ENCODE measurements at places on chromosomes 5 and 9.

DNA sequence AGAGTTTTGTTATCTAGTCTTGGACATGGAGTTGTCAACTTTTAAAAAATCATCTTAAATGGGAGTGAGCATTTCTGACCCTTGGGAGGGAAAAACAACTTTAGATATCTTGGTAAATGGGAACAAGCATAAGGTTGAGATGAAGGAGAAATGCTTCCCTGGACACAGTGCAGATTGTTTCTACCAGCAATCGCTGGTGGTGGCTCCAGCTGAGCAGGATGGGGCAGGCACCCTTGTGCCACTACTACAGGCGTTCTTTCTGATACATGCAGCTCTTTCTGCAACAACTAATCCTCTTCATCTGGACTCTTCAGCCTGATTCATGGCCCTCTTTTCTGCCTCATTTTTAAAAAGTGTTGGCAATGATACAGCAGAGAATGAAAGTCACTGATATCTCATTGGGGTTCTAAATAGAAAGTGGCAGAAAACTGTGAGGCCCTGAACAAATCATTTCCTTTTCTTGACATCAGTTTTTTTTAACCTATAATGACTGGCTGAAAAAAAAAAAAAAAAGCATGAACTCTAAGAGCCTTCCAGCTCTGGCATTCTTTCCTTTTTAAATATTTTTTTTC lies 409.4 kb upstream of the PTGER4 start:
- DNase-seq, result no peak

GRCh38 chr5:109394806-109395205 lies 15.0 kb downstream of the PJA2 start:
- no peak for DNase-seq

GRCh38 chr5:151718153-151718552 lies 31.4 kb upstream of the SPARC start:
- DNase-seq, result no peak

- DNase-seq, result no peak
Measured at GRCh38 chr5:115192098-115192497, 22.4 kb upstream of the TRIM36 start.

- no peak for DNase-seq
Measured at GRCh38 chr5:64207978-64208377, 42.3 kb downstream of the RNF180 start.

DNA sequence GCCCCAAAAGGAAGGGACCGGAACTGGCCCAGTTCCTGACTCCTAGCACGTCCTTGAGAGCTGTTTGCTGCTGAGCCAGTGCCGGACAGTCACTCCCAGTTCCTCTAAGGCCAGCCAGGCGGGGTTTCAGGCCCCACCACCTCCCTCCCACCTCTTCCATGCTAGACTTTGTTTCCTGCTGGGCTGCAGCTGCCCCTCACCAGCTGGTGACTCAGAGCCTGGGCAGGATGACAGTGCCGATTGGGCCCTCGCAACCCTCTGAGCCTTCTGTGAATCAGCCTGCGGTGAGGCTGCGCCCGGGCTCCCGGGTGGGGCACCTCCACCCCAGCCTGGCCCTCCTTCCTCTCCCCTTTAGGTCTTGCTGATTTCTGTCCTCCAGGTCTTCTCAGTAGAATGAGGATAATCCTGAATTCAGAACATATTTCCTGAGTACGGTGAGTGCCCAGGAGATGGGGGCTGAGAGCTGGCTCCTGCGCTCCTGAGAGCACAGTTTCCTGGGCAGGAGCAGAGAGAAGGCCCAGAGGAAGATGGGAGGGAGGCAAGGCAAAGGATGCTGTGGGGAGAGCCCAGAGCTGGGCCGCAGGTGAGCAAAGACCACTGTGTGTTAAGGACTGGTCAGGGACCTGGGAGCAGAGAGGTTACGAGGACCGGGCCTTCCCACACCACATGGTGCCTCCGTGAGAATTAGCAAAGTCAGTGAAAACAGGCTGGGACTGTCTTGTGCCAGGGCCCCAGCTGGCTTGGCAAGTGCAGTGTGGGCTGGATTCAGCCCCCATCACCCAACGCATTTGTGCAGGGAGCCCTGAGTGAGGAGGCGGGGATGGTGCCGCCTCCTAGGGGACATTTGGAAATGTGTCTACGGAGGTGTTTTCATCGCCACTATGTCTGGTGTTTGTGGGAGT lies 32.9 kb upstream of the STXBP1 start:
- peak; percentile 52 for DNase-seq

DNA sequence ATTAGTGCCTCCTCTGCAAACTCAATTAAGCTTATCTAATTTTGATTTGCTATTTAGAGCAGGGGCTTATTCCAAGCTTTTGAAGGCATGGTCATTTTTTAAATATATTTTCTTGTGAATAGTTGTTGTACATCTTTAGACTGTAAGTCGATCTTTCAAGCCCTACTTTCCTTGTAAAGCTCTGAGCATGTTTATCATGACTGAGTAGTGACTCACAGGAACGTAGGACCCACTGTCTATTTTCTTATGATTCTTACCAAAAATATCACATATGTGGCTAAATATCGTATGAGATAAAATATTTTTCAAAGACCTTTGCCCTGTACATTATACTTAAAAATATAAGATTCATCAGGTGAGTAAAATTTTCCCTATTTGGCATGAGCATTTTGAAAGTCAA lies 440.4 kb upstream of the GRIN3A start:
- no peak for DNase-seq

GRCh38 chr5:126896170-126896702 lies 119.3 kb downstream of the LMNB1 start:
- no peak for DNase-seq

- no peak for DNase-seq
Measured at GRCh38 chr5:58932057-58932612, 349.3 kb downstream of the RAB3C start.

DNA sequence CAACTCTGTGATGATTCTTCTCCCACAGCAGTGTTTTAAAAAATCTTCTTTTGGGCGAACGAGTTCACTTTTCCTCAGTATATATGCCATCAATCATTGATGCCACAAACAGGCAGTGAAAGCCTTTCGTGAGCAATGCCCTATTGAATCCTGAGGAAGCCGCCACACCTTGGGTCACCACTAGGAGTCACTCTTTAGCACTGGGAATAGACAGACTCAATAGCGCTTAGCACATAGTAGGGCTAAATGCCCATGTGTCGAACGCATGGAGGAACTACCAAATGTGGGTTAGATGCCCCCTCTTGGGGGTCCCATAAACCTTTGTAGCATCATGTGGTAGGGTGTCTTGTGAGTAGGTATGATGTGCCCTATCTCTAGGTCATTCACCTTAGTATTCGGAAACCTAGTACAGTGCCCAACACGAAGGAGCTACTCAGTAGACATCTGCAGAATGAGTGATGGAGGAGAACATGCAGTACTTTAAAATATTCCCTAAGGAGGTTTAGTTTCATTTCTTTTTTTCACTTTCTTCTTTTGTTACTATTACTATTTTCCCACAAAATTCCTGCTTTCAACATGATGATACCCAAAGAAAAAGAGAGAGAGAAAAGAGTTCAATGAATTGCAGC lies 603.7 kb downstream of the BNC2 start:
- DNase-seq, result no peak

DNA sequence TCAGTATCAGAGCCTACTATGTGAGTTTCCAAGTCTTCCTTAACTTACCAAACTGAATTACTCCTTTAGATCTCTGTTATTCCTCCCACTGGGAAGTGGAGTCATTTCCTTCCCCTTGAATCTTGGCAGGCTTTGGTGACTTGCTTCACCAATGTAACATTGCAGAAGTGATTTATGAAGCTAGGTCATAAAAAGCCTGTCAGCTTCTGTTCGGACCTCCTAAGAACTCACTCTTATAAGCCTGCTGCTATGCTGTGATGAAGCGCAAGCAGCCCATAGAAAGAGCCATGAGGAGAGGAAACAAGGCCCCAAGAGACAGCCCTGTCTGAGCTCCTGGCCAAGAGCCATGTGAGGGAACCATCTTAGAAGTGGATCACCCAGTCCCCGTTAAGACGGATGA lies 14.2 kb upstream of the FOXB2 start:
- no peak for DNase-seq

DNA sequence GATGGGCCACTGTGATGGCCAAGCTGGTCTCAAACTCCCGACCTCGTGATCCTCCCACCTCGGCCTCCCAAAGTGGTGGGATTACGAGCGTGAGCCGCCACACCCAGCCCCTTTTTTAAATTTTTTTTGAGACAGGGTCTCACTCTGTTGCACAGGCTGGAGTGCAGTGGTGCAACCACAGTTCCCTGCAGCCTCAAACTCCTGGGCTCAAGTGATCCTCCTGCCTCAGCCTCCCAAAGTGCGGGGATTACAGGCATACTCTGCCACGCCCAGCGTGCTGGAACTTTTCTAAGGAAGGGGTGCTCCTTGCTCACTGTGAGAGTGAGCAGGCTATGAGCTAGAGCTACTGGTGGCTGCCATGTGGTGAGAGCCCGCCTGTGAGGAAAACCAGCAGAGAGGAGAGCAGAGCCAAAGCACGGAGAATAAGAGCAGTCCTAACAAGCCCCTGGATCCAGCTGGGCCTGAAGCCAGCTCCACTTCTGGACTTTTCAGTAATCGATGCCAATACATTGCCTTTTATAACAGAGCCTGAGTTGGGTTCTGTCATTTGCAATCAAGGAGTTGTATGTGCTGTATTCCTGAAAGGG lies 75.5 kb upstream of the UNC5A start:
- DNase-seq, result no peak

DNA sequence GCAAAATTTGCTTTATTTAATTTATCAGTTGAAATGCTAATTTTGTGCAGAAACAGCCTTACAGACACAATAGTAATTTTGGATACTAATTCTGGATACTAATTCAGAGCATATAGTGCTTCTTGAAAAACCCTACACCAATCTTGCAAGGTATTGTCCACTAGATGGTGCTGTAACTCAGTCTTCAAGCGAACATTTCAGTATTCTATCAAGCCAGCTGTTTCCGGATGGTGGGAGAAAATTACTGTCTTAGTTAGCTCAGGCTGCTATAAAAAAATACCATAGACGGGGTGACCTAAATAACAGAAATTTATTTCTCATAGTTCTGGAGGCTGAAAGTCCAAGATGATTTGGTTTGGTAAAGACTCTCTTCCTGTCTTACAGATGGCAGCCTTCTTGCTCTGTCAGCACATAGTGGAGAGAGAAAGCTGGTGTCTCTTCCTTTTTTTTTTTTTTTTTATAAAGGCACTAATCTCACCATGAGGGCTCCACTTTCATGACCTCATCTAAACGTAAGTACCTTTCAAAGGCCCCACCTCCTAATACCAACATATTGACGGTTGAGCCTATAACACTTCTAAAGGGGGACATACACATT lies 1306.5 kb upstream of the CDH9 start:
- no peak for DNase-seq

Measured in stimulated activated CD4-positive, alpha-beta T cell treated with anti-CD3 and anti-CD28 coated beads, Interleukin-15, amount 100 ng/mL, for 1 hour (primary cell).